Muscle of leg (tissue), 16 donors: ENCODE measurements at places on chromosomes 5 and 9. TPM values are rescaled to one million over a fixed set of nuclear protein-coding genes. Genes with fewer than 3 reads are reported as not detected.

The PGM5 gene
- total RNA-seq: 61.0 TPM

The OTP gene
- not detected for total RNA-seq

The MTAP gene
- total RNA-seq: 27.0 TPM

The SIT1 gene
- total RNA-seq: 0.09 TPM

The SVEP1 gene
- 28.5 TPM for total RNA-seq
